Stimulated activated CD8-positive, alpha-beta memory T cell treated with anti-CD3 and anti-CD28 coated beads, Interleukin-4, amount 100 ng/mL, for 48 hours (primary cell): ENCODE measurements at places on chromosomes 3 and 15.
A peak's percentile ranks its signal among the peaks of the same experiment; 100 is the strongest.

- peak; percentile 61 for DNase-seq
Observed at GRCh38 chr3:179929091-179929529, 107.6 kb downstream of the PEX5L start.

DNA sequence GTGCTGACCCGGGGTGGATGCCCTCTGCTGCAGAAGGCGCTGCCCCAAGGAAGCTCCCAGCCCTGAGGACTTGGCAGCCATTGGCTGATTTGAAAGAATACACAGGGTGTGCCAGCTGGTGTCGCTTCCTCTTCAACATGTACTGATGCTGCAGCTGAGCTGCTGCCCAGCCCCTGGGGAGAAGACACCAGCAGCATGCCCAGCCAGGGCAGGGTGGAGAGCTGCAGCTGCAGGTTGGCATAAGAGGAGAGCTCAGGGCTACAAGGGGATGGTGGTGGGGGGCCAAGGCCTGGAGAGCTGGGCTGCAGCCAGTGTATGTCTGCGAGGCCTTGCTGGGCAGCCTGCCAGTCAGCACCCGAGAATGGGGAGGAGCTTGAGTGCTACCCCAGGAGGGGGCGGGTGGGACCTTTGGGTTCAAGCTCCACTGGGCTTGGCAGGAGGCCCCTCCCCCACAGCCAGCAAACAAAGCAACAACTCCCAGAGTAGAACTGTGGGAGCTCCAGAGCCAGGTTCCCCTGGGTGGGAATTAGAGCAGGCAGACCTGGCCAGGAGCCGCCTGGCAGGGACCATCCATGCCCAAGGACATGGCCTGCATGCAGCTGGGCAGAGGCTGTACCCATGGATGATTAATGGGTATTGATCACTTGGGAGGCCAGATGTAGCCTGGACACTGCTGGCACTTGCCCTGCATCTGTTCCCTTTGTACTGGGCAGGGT lies 9.2 kb upstream of the SEMA4B start:
- peak; percentile 34 for DNase-seq

DNA sequence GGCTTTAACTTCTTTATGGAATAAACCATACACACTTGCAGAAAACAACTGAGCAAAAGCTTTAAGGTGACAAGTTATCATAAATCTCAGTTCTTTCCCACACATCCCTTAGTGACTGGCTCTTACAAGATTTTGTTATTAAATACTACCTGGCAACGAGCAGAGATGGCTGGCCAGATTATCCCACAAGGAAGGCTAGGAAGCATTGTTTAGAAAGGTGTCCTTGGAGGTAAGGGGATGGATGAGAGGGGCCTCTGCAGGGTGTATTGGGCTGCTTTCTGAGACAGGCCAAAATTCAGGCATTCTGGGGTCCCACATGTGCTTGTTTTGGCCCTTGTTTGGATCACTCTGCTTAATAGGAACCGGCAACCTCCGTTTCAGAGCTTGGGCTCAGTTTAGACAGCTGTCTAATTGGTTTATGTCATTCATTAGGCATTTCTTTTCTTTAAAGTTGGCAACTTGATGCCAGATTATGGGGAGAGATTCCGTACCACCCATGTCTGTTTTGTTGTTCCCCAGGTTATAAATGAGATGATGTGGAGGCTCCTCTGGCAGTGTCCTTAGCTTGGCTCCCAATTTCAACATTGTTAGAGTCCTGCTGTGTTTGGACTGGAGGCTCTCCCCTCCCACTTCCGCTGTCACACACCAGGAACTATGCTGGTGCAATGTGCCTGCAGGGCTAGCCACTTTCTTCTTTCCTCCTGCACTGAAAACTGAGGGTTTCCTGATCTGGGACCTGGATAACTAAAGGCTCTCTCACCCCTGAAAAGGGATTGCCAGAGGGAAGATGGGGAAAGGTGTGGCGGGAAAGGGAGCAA lies 121.1 kb downstream of the TPRG1 start:
- DNase-seq = no peak

DNA sequence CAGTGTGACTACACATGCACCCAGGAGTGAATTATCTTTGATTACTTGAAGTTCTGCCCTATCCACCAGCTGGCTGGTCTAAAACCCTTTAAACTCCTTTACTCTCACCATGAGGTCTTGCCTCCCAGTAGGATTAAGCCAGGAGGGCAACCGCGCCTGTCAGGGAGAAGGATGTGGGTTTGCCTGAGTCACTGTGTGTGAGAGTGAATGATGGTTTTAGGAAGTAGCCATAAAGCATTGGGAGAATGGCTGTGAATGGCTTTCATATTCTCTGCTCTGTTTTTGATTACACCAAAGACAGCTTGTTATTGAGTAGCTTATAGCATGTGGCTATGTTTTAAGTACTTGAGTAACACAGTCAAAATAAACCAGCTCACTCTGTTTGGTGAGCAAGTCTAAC lies 637.7 kb upstream of the TBL1XR1 start:
- no peak for DNase-seq

DNA sequence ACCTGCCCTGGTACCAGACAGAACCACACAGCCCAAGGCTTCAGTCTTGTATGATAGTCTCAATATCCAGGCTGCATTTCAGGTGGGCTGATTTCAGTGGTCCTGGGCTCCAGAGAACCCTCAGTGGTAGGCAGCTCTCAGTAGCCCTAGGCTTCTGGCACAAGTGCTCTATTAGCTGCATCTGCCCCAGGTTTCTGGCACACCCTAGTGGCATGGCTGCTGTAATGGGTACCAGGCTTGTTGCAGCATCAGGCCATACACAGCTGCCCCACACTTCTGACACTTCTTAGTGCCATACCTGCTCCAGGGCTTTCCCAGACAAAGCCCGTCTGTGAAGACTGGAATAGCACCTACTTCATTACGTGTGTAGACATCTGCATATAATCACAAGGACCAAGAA lies 1062.2 kb upstream of the EPHA6 start:
- no peak for DNase-seq

DNA sequence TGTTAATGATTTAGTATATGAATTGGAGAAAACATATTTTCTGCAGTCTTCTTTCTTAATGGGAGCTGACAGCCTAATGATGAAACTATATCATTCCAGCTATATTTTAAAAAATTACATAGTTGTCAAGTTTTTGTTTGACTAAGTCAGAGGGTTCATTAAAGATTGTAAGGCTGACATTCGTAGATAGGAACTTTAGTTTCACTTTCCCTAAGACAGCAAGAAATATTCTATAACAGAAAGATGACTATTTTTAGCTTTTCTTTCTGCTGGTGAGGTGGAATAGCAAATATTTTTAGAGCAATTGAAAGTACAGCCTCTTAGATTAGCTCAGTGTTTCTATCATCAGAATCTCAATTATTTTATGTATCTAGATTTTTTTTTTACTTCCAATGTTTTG lies 60.2 kb downstream of the PIAS1 start:
- no peak for DNase-seq

- no peak for DNase-seq
Observed at GRCh38 chr15:59867086-59867855, 136.8 kb upstream of the FOXB1 start.

DNA sequence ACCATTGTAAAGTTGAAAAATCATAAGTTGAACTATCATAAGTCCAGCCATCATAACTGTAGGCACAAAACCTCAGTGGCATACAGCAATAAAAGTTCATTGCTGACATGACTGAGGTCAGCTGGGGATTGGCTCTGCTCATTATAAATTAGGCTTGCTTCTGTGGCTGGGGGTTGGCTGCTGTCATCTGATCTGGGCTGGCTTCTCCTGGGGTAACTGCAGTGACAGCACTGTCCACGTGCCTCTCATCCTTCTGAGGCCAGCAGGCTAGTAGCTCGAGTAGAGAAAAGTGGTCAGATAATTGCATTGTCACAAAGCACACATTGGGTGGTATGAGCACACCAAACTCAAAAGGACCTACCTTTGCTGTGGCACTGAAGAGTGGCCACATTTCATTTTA lies 31.3 kb downstream of the CMTM7 start:
- DNase-seq = no peak

- DNase-seq = peak; percentile 47
Observed at GRCh38 chr3:194323785-194324735, 27.1 kb downstream of the CPN2 start.
